ENCODE measurements at places on chromosomes 7 and 10. TPM values are rescaled to one million over a fixed set of nuclear protein-coding genes. Genes with fewer than 3 reads are reported as not detected.

GRCh38 chr7:131511071-131511470, 45.4 kb downstream of the PODXL start:
- H3K4me3 ChIP-seq = no peak overlapping the region
- no peak for DNase-seq
- peaks cover 2% of the 10 kb centered on the region for H3K36me3 ChIP-seq
- H3K27me3 ChIP-seq = no peaks in the 10 kb centered on the region
- H3K4me1 ChIP-seq = peaks cover 24% of the 10 kb centered on the region

GRCh38 chr10:61359452-61359851, 93.7 kb downstream of the TMEM26 start:
- no peak for DNase-seq
- H3K27ac ChIP-seq = no peak overlapping the region
- no peak overlapping the region for H3K4me3 ChIP-seq
- no peaks in the 10 kb centered on the region for H3K4me1 ChIP-seq

DNA sequence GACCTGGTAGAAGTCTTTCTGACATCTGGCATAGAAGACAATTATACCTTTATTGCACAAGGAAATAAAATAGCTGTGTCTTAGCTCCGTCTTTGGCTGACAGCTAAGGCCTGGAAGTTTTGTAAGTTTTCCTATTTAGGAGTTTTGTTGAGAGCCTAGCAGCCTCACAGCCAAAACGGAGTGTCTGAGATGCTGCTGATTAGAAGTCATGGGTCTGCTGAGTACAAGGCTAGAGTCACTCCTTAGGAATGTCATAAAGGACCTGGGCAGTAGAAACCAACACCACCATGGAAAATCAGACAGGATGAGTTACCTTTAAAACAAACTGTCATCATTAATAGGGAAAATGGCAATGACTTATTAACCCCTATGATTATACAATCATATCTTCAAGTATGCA, 442.5 kb downstream of the KCNMA1 start:
- DNase-seq = no peak
- H3K36me3 ChIP-seq = no peaks in the 10 kb centered on the region
- no peaks in the 10 kb centered on the region for H3K4me1 ChIP-seq
- no peak overlapping the region for H3K27ac ChIP-seq
- H3K4me3 ChIP-seq = no peak overlapping the region

GRCh38 chr7:50212666-50213621, 91.6 kb upstream of the IKZF1 start:
- DNase-seq = no peak
- peaks cover 9% of the 10 kb centered on the region for H3K4me1 ChIP-seq
- no peaks in the 10 kb centered on the region for H3K36me3 ChIP-seq
- no peaks in the 10 kb centered on the region for H3K27me3 ChIP-seq
- no peak overlapping the region for H3K4me3 ChIP-seq

The FZD1 gene
- 25.7 TPM for total RNA-seq

The AIFM2 gene
- 15.4 TPM for total RNA-seq

The SFTPD gene
- 780 TPM for total RNA-seq

DNA sequence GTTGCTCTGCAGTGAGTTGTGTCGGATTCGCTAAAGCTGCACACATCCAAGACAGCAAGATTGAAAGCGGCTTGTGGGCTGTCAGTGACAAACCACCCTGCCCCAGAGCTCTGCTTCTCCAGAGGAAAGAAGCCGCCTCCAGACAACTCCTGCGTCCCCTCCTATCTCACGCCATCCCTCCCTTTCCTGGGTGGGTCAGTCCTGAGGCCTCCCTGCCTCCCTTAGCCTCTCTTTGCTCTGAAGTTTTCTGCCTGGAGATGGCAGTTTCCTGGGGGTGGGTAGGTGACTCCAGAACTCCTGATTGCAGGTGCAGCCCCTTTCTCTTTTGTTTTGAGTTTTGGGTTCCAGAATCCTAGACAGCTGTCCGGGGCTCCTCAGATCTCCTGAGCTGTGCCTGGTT, 78.7 kb downstream of the EMX2 start:
- peaks cover 5% of the 10 kb centered on the region for H3K27me3 ChIP-seq
- H3K27ac ChIP-seq = no peak overlapping the region
- no peaks in the 10 kb centered on the region for H3K4me1 ChIP-seq
- no peak overlapping the region for H3K4me3 ChIP-seq

The OR2A1 gene
- total RNA-seq = not detected

DNA sequence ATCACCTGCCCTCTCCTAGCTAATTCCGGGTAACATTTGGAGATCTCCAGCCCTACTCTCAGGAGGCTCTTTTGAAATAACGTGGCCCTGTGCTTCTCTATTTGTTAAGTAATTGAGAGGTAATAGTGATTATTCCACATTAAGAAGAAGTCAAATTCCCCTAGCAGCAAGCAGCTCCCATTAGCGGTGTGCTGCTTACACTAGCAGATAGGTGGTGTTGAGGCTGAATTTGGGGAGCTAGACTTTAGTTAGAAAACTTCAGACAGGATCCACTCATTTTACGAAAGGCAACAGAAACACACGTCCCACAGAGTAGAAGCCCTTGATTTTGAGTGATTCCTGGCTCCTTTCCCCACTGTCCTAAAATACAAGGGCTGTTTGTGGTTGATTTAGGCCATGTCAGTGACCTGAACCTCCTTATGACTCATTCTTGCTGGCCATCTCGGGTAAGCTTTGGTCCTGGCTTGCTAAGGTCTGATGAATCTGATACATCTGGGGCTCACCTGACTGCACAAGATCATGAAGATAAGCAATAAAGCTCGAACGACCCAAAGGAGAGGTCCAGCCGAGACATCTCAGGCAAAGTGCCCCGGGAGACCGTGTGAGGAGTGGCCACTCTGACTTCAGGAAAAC, 77.2 kb downstream of the FAM204A start:
- H3K36me3 ChIP-seq = no peaks in the 10 kb centered on the region
- H3K4me1 ChIP-seq = no peaks in the 10 kb centered on the region
- DNase-seq = no peak
- H3K27ac ChIP-seq = no peak overlapping the region
- H3K4me3 ChIP-seq = no peak overlapping the region
- H3K27me3 ChIP-seq = peaks cover 17% of the 10 kb centered on the region

- H3K4me3 ChIP-seq = peak overlapping the region; percentile 29
- DNase-seq = no peak
- H3K4me1 ChIP-seq = no peaks in the 10 kb centered on the region
- H3K36me3 ChIP-seq = no peaks in the 10 kb centered on the region
- no peak overlapping the region for H3K27ac ChIP-seq
Observed at GRCh38 chr10:132036153-132036886, 29.4 kb upstream of the JAKMIP3 start.

The TMEM229A gene
- not detected for total RNA-seq

Measured in upper lobe of right lung (tissue), 1 donor.